ENCODE measurements at places on chromosomes 13 and 19.

DNA sequence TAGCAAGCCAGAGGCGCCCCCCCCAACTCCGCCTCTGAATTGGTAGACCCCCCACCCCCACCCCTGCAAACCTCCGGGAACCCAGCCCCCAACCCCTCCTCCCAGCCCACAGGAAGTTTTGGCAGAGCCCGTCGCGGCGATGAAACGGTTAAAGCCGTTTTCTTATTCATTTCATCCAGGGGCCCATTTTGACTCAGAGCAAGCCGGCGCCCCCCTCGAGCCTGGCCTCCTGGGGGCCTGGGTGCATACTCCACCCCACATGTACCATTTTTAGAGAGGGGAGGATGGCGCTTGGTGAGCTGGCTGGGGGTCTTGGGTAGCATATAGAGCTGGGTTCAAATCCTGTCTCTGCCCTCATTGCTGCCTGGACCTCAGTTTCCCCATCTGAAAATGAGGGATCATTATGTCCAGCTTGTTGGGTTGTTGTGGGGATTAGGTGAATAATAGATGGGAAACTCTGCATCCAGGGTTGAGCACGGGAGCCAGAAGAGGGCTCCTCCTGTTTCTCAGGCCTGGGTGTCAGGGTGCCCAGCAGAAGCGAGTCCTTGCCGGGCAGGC is 7.9 kb upstream of the JUNB start:
- DNase-seq: no peak

- no peak for DNase-seq
Observed at GRCh38 chr13:20903164-20903475, 574 bp upstream of the XPO4 start.

DNA sequence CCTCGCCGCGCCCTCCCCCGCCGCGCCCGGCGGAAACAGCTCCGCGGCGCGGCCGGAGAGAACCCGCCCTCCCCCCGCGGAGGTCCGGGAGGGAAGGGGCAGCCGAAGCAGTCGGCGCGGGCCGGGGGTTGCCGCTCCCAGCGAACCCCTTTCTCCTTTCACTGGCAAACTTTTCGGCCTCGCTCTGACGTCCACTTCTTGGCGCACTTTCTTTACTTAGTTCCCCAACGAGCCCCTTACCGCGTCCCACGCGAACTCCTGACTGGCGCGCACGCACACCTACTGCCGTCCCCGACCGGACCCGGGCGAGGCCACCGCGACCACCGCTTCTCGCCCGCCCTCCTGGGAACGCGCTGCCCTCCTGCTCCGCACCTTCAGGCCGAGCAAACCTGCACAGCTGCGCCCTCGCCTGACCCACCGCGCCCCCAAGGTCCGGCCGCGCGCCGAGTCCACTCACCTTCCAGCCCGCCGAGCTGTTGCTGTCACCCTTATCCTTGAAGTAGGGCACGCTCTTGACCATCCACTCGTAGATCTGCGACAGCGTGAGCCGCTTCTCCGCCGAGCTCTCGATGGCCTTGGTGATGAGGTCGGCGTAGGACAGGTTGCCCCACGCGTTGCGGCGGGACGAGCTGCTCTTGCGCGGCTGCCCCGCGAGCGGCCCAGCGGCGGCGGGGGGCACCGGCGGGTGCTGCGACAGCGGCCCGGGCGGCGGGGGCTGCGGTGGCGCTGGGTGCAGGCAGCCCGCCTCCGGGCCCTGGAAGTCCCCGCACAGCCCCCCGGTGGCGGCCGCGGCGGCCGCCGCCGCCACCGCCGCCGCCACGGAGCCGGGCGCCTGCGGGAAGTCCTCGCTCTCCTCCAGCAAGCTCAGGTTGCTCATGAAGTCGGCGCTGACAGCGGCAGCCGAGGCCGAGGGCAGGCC is 1.1 kb downstream of the FOXO1 start:
- peak; percentile 46 for DNase-seq

GRCh38 chr13:72174549-72174948 is 307.5 kb upstream of the DACH1 start:
- no peak for DNase-seq

- DNase-seq: no peak
Observed at GRCh38 chr13:60441761-60442160, 44.7 kb downstream of the TDRD3 start.

DNA sequence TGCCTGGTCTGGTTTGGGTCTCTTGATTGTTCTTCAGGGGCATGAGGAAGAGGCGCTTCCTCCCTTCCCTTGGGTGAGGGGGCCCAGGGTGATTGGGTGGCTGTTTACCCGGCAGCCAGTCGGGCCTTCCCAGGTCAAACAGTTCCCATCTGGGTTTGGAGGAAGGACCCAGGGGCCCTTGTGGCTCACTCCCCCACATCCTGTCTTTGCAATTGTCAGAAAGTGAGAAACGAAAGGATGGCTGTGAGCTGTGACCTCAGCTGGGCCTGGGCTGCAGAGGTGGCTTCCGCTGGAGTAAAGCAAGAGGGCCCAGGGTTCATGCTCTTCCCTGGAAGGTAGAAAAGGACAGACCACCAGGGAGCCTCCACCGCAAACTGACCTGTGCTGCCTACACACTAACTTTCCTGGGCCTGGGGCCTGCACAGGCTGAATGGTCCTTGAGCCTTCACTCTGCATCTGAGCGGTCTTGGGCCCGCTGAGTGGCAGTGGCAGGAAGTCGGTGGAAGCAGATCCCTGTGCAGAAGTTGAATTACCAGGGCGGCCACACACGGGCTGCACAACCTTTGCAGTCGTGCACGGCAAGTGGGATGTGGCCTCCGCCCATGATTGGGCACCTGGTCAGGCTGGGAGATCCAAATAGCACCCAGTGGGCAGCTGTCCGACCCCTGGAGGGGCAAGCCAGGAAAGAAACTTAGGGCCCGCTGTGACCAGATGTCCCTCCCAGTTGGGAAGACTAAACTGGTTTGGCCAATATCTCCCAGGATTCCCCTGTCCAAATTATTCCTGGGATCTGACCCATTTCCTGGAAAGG is 5.3 kb upstream of the CD79A start:
- DNase-seq: peak; percentile 78

GRCh38 chr13:41313659-41314197 is 2.7 kb downstream of the NAA16 start:
- no peak for DNase-seq

GRCh38 chr19:8259142-8259921 is 48.8 kb downstream of the CD320 start:
- no peak for DNase-seq

GRCh38 chr19:40928850-40929249 is 46.8 kb upstream of the CYP2A7 start:
- DNase-seq: no peak

- no peak for DNase-seq
Observed at GRCh38 chr13:111548301-111548700, 227.9 kb downstream of the TEX29 start.

DNA sequence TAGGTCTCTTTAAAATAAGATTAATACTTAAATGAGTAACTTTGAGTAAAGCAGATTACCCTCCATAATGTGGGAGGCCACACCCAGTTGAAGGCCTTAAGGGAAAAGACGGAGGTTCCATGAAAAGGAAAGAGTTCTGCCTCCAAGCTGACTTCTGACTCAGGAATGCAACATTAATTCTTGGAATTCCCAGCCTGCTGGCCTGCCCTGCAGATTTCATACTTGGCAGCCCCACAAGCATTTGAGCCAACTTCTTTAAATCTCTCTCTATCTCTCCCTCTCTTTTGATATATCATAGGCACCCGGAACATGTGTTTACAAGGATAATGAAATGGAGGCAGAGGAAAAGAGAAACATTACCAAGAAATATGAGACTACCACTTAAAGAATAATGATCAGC is 902.3 kb upstream of the MIR17HG start:
- DNase-seq: no peak

DNA sequence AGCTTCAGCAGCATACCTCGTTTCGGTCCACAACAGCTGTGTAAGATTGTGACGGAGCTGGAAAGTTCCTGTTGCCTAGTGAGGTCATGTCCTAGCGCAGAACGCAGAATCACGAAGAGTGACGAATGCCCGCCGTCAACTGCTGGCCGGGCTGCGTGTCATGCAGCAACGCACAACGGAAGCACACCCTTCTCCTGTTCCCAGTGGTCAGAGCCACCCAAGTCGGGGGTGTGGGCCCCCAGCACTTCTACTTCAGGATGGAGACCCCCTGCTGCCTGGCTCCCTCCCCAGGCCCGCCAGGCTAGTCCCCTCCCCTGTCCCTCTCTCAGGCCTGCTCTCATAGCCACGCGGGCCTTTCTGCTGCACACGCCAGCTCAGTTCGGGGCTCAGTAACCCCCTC is 25.9 kb downstream of the C2CD4C start:
- no peak for DNase-seq

DNA sequence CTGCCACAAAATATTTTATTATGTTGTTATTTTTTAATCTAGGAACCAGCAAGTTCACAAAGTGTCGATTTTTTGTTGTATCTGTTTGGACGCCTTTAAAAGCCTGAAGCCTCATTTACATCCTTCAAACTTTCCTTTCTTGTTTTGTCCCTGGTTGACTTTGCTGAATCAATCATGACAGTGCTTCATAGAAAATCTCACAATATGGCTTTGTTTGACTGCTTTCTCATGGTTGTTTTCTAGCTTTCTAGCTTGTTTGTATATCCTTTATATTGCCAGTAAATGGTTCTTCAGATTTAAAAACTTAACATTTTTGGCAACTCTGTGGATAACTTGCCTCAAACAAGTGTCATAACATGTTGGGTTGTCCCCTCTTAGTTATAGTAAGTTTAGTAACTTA is 84.1 kb upstream of the ATXN8OS start:
- DNase-seq: no peak

DNA sequence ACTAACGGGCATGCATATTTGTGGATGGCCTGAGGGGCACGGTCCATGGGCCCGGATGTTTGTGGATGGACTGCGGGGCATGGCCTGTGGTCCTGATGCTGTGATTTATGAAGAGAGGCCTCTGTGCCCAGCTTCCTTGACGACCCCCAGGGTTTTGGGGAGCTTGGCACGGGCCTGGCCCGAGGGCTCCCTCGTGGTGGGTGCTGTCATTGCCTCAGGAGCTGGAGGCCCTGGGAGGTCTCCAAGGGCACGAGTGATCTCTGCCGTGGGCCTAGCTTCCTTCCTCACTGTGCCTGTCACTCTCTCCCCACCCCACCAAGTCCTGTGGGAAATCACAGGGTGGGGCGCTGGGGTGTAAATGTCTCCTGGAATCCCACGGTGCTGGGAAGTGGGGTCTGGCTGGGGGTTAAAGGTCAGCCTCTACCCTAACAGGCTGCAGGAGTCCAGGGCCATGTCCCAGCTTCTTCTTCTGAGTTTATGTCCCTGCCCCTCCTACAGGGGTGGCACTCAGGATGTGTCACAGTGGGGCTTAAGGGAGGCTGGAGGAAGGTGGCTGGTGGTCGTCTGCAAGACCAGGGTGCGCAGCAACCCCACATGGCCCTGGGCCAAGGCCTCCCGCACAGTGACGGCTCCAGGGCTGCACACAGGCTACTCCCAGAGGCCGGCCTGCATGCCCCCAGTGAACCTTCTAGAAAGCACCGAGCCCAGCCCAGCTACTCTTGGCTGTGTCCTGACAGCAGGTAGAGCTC is 27.6 kb upstream of the RANBP3 start:
- DNase-seq: no peak

DNA sequence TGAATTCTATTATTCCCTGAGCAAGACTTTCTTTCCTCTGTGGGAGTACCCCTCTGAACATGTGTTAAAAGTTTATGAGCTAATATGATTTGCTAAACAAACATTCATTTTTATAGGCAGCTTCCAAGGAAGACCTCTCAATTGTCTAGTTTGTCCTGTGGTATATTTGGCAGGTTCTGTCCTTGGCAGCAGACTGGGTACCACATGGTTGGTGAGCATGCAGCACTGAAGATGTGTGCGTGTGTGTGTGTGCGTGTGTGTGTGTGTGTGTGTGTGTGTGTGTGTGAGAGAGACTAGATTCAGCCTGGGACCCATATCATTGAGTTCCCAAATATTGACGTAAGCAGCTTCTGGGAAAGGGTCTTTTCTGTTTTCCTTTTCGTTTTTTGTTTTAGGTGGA is 24.0 kb downstream of the FGF9 start:
- DNase-seq: no peak

- DNase-seq: no peak
Observed at GRCh38 chr13:46595885-46596275, 42.9 kb downstream of the LRCH1 start.

DNA sequence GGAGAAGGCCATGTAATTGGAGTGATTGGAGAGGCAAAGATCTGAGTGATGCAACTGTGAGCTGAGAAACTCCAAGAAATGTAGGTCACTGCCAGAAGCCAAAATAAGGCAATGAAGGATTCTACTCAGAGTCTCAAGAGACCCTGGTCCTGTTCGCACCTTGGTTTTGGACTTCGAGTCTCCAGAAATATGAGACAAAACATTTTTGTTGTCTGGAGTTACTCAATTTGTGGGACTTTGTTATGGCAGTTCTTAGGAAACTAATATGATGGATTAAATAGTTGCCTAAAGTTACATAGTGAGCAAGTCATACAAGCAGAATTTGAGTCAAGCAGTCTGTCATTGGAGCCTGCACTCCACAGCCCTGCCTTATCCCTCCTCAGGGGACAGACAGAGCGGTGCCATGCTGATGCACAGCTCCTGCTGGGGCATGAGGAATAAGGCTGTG is 104.2 kb downstream of the ITGBL1 start:
- no peak for DNase-seq

- no peak for DNase-seq
Observed at GRCh38 chr13:48819899-48820298, 155.8 kb upstream of the FNDC3A start.

DNA sequence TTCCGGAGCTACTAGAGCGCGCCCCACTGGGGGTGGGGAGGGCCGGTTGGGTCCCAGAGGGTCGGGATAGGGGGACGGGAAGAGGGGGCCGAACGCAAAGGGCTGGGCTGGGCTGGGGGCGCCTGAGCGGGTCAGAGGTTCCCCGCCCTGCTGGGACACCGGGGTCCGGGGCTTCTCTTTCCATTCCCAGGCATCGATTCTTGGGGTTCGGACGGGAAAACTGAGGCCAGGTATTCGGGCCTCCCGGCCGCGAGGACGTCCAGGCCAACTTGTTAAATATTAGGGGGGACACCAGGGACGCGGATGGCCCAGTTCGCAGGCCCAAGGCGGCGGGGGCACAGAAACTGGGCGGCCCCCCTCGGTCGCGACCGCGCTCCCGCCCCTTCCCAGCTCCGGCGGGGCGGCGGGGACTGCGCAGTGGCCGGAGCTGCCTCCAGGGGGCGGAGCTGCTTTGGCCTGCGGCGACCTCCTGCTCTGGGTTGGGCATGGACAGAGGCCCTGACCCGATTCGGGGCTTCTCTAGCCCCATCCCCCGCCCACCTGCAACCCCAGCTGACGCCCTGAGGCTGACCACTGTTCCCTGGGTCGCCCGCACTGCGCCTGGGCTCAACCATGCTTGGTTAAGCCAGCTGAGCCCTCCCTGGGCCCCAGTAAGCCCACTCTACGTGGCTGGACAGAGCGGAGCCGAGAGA is 1.2 kb upstream of the KLF16 start:
- DNase-seq: peak; percentile 31

GRCh38 chr13:22846551-22846950 is 334.2 kb upstream of the SGCG start:
- no peak for DNase-seq

GRCh38 chr13:34116651-34117050 is 298.7 kb downstream of the RFC3 start:
- DNase-seq: no peak
